ENCODE measurements at places on chromosomes 12 and 14.

GRCh38 chr12:46452061-46452615 lies 79.6 kb upstream of the SLC38A2 start:
- no peak for DNase-seq

- DNase-seq: no peak
Observed at GRCh38 chr14:72855913-72856312, 38.0 kb downstream of the DPF3 start.

DNA sequence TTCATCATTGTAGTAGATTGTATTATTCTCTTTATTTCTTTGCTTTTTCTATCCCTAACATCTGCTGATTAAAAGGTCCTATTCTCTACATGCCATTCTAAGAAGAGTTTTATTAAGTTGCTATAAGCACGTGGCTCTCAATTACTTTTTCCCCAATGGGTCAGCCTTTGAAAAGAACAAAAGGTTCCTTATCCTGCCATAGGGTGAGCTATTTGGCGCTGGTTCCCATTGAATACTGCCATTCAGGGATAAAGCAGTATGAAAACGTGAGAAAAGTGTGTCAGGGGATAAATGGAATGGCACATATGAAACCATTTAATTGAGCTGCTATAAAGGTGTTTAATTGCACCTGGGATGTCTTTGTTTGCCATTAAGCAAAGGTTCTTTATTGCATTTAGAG lies 80.9 kb downstream of the SYNE2 start:
- DNase-seq: no peak

DNA sequence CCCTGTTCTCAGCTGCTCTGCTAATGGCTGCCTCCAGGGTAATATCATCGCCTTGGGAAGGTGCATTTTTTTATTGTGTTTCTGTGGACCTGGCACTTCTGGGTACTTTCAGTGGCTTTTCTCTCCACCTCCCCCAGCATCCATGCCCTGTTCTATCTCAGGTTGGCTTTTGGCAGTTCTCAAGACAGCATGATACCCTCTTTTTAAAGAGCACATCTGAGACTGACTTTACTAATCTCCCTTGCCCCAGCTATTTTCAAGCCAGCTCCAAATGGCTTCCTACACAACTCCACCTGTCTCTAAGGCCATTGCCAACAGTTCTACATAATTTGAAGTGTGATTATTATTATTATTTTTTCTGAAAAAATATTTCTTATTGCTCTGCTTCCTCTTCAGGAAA lies 39.1 kb downstream of the CCDC175 start:
- no peak for DNase-seq

- no peak for DNase-seq
Observed at GRCh38 chr12:2750185-2750584, 44.6 kb upstream of the FKBP4 start.

DNA sequence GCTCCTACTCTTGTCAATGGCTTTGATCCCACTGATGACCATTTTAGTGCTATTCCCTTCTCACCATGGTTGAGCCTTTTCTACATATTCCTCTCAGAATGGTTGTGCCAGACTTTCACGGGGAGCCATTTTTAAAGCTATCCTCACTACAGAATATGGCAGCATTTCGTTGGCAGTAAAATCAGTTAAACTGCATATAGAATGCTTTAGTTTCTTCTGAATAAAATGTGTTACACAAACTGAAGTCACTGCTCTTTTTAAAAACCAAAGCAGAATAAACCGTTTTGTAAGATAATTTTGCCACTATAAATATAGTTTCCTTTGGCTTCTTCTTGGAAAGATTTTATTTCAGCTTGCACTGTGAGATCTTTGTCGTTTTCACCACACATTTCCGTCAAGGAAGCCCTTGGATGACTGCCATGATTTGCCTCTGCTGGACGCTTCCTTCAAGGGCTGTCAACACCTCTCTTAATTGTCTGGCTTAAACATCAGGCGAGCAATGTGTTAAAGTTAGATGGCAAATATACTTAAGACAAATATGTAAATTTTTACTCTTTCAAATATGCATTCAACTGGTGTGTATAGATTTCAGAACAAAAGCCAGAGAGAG lies 624.2 kb downstream of the DIO2 start:
- no peak for DNase-seq

GRCh38 chr14:105938055-105938863 lies 411.9 kb downstream of the TMEM121 start:
- no peak for DNase-seq
